Pericardium fibroblast (primary cell): ENCODE measurements at places on chromosomes 16 and 17. TPM values are rescaled to one million over a fixed set of nuclear protein-coding genes. Genes with fewer than 3 reads are reported as not detected.

TP53TG3 gene
- not detected in 2 replicates for total RNA-seq

TBC1D3K gene
- total RNA-seq = 0.12 TPM in 1 of 2 replicates, not detected in the other

ZNF18 gene
- total RNA-seq = 8.5 and 13.2 TPM in 2 replicates

WSCD1 gene
- total RNA-seq = under 0.01 and 2.8 TPM in 2 replicates

NDRG4 gene
- total RNA-seq = 9.2 and 14.6 TPM in 2 replicates

WNT9B gene
- total RNA-seq = not detected in 2 replicates

TXNL4B gene
- 12.4 and 25.8 TPM in 2 replicates for total RNA-seq

STXBP4 gene
- 7.0 and 18.6 TPM in 2 replicates for total RNA-seq

CYBC1 gene
- total RNA-seq = 74.3 and 75.9 TPM in 2 replicates

RASL10B gene
- total RNA-seq = 9.6 and 11.9 TPM in 2 replicates

ALOX12B gene
- total RNA-seq = not detected in 2 replicates

DPEP3 gene
- total RNA-seq = not detected in 2 replicates

TBX2 gene
- 8.8 and 12.7 TPM in 2 replicates for total RNA-seq

STARD3 gene
- 22.5 and 47.8 TPM in 2 replicates for total RNA-seq

NPTX1 gene
- total RNA-seq = under 0.01 TPM in 1 of 2 replicates, not detected in the other

SLC16A11 gene
- 0.60 TPM in 1 of 2 replicates, not detected in the other for total RNA-seq

FOXC2 gene
- total RNA-seq = 1.7 and 6.3 TPM in 2 replicates

DNAI2 gene
- not detected in 2 replicates for total RNA-seq

GPR179 gene
- under 0.01 TPM in 1 of 2 replicates, not detected in the other for total RNA-seq

ACSM3 gene
- total RNA-seq = 2.6 and 3.2 TPM in 2 replicates

IRX3 gene
- 11.2 TPM in 2 replicates for total RNA-seq

C17orf113 gene
- total RNA-seq = 0.23 and 0.43 TPM in 2 replicates

RILP gene
- total RNA-seq = 11.3 and 17.4 TPM in 2 replicates

GRAPL gene
- not detected in 2 replicates for total RNA-seq

VPS35 gene
- total RNA-seq = 63.0 and 86.5 TPM in 2 replicates

GPR139 gene
- total RNA-seq = not detected in 2 replicates

IGF2BP1 gene
- 5.1 and 8.5 TPM in 2 replicates for total RNA-seq

ZNF629 gene
- total RNA-seq = 13.4 and 15.9 TPM in 2 replicates

VAT1 gene
- 346 and 498 TPM in 2 replicates for total RNA-seq

DLX4 gene
- not detected in 2 replicates for total RNA-seq

PHLPP2 gene
- total RNA-seq = 2.9 and 4.9 TPM in 2 replicates
